Skeletal muscle tissue (tissue), 5 donors: ENCODE measurements at places on chromosomes 3 and 15. TPM values are rescaled to one million over a fixed set of nuclear protein-coding genes. Genes with fewer than 3 reads are reported as not detected.

MEGF11 gene
- total RNA-seq, result 0.52 TPM

SLC35G2 gene
- 2.1 TPM for total RNA-seq

LZTFL1 gene
- 6.8 TPM for total RNA-seq

GMPPB gene
- 9.9 TPM for total RNA-seq

GOLGA6D gene
- total RNA-seq, result under 0.01 TPM

PGBD4 gene
- 1.0 TPM for total RNA-seq

RARRES1 gene
- total RNA-seq, result 1.6 TPM

OR5H6 gene
- not detected for total RNA-seq

HDC gene
- total RNA-seq, result 2.1 TPM

SAMD7 gene
- not detected for total RNA-seq

SLC9A9 gene
- 20.4 TPM for total RNA-seq

TMEM266 gene
- total RNA-seq, result not detected

CA12 gene
- 1.6 TPM for total RNA-seq

PLSCR5 gene
- total RNA-seq, result not detected

CPNE9 gene
- 0.52 TPM for total RNA-seq

ATP13A5 gene
- not detected for total RNA-seq

ZNF717 gene
- total RNA-seq, result 16.7 TPM

ANXA2 gene
- 631 TPM for total RNA-seq

RBMS3 gene
- total RNA-seq, result 79.9 TPM

DPPA2 gene
- total RNA-seq, result not detected

TM4SF4 gene
- total RNA-seq, result not detected

GOLGA6L9 gene
- 4.2 TPM for total RNA-seq

DTWD1 gene
- 31.8 TPM for total RNA-seq

BFSP2 gene
- 2.1 TPM for total RNA-seq

MYRIP gene
- 1.0 TPM for total RNA-seq

HRG gene
- not detected for total RNA-seq

SPTBN5 gene
- 1.0 TPM for total RNA-seq

HMCES gene
- 17.2 TPM for total RNA-seq
